Suprapubic skin (tissue), 4 donors: ENCODE measurements at places on chromosomes 3 and 15.

GRCh38 chr3:188421836-188422540, 268.0 kb downstream of the LPP start:
- no peak for DNase-seq

DNA sequence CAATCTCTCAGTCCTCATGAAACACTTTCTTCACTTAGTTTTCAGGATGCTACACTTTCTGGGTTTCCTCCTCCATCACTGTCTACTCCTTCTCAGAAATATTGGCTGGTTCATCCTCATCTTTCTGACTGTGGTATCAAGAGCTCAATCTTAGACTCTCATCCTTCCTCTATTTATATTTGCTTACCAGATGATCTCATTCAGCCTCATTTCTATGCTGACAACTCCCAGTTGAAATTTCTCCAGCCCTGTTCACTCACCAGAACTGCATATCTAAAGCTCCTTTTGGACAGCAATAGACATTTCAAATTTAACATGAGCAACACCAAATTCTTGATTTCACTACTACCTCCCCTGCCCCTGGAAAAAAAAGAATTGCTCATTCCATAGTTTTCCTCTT, 48.0 kb upstream of the FBN1 start:
- DNase-seq, result no peak

- no peak for DNase-seq
These were observed 16.3 kb upstream of the ATP10A start for GRCh38 chr15:25879438-25879837.

GRCh38 chr3:37990527-37990926, at the start of gene VILL:
VILL (plus strand) TSS chr3:37990786; CDS start chr3:37993673, 2,887 bp downstream.
- peak; percentile 78 for DNase-seq

- no peak for DNase-seq
These were observed 23.8 kb downstream of the VPS39 start for GRCh38 chr15:42184296-42184695.

DNA sequence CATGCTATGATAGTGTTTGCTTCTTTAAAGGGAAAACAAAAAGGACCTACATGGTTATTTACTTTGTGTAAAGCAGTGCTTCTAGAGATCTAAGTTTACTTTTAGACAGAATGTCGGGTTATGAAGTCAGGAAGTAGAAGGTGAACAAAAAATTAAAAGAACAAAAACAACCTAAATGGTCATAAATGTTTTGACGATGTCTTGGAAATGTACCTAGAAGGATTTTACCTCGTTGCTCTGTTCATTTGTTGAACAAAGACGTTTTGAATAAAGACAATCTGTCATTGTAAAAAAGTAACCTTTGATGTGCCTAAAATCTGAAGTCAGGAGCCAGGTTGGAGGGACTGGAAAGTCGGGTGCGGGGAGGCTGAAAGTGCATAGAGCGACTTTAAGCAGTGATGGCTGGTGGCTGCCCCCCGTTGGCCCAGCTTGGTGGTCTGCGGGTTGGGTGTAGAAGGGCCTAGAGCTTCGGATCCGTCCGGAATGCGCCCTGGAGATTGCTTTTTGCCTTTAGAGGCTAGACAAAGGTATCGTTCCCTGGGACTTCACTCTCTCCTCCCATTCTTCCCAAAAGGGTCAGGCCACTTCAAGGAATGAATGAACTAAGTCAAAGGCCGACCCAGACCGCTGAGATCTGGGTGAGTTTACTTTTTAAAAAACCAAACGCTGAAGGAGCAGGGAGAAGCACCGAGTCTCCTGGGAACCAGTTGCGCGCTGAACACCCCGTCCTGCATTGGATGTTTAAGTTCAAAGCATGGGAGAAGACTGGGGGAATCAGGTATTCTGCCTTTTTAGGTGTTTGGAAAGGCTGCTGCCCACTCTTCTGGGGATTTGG, 2.1 kb downstream of the SOX14 start:
- DNase-seq, result no peak

- DNase-seq, result no peak
These were observed 19.6 kb downstream of the PLXND1 start for GRCh38 chr3:129586746-129587430.

- no peak for DNase-seq
These were observed 31.7 kb downstream of the HES1 start for GRCh38 chr3:194167480-194168282.

- no peak for DNase-seq
These were observed 9.0 kb downstream of the PIK3R4 start for GRCh38 chr3:130737622-130738021.

DNA sequence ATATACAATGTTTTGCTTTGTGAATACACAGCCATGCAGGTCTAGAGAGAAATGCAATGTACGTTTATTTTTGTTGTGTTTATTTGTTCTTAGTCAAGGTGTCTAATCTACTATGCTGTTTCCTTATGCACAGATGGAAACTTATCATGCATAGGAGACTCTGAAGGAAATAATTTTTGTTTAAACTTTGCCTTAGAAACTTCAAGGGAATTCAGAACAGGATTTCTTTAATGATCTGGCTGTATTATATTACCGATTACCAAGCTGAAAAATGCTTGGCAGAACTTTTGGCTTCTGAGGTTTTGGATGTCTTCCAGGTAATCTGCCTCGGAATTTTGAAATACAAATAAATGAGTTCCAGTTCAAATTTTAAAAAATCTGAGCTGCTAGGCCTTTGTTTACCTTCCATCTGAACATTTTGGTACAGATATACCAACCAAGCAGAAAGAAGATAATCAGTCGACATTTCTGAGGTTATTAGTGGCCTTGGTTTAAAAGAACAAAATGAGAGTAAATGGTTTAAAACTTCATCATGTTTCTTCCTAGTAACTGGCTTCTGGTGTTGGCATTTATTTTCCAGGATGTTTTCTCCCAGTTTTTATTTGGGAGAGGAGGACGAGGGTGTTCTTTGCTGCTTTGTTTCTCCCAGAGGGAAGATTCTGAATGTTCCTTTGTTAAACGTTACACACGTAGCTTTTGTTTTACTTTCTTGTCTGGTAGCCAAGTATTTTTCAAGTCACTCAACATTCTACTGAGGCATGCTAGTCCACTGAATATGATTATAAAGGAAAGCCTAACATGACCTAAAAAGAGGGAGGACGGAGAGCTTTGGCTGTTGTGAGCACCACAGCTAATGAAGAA, 421.8 kb upstream of the TBL1XR1 start:
- no peak for DNase-seq

- peak; percentile 77 for DNase-seq
These were observed at the start of gene KY for GRCh38 chr3:134650431-134651346. KY (minus strand) TSS chr3:134651022; CDS start chr3:134650960, 62 bp downstream.

GRCh38 chr15:48406266-48406891, 75.2 kb downstream of the DUT start:
- no peak for DNase-seq

DNA sequence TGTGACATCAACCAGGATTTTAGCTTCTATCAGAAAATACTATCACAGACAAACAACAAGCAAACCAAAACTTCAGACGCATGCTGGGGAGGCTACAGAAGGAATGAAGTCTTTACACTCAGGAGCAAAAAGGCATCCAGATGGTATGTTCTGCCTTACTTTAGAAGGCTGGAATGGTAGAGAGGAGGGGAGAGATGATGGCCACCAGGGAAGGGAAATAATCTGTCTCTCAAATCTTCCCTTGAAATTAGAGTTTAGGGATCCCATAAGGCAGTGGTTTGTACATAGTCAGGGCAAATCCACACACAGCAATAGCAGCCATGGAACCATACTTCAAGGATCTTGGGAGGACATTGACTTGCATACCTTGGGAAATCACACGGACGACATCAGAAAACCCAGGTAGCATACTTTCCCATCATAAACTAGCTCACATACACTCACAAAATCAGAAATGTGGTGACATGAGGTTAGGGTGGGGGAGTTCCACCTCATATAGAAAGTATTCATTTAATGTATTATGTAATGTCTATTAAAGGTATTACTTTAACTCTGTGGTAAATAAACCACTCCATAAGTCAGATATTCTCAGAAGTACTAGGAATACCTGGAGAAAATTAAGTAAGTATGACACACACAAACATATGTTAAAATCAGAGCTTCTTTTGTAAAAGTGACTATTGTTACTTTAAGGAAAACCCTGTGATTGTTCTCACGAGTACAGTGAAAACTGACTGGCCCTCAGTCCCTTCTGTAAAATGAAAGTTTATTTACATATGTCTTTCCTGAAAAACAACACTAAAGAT, 9.4 kb downstream of the BTLA start:
- no peak for DNase-seq
